ENCODE measurements at places on chromosomes 3 and 15.

GRCh38 chr15:100900136-100900794, 18.9 kb upstream of the LRRK1 start:
- DNase-seq: no peak

GRCh38 chr15:65027593-65027992, 1.8 kb downstream of the MTFMT start:
- no peak for DNase-seq

DNA sequence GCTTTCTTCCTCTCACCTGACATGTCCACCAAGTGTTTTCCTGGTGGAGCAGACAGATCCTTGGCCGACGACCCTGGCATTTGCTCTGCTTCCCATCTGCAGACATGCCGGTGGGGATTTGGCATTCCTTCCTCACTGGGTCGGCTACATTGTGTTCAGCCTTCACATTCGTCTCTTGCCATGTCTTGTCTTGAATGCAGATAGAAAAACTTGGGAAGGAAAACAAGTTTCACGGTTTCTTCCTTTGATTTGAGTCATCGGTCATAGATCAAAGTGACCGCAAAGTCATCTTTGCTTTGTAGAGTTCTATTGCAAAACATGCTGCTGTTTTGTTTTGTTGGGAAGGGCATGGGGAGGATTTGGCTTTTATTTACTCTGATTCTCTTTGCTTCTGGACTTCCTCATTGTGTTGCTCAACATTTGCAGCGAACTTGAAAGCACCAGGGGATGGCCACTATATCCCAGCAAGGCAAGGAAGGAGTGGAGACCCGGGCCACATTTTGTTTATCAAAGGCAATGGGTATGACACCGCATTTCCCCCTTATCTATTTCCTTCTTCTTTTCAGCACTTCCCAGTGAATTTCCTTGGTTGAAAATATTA, 321.3 kb downstream of the CACNA2D3 start:
- no peak for DNase-seq

DNA sequence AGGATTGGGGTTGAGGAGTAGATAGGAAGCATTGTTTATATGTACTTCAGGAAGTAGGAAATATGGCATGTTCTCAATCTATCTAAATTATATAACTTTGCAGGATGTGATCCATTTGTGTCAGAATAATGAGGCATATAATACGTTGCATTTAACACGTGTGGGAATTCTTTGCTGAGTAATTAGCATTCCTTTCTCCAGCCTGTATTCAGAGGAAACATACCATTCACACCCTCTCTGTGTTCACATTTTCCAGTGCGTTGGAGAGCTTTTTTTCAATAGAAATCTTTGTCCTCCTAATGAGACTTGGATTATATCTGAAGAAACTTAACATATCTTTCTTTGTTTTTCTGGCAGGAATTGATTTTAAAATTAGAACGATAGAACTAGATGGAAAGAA, 33.0 kb upstream of the APH1B start:
- no peak for DNase-seq

- DNase-seq: peak; percentile 15
Measured at GRCh38 chr3:54146506-54147239, 24.3 kb downstream of the CACNA2D3 start.

- peak; percentile 24 for DNase-seq
Measured at GRCh38 chr3:172449466-172450149, 1.4 kb upstream of the GHSR start.

DNA sequence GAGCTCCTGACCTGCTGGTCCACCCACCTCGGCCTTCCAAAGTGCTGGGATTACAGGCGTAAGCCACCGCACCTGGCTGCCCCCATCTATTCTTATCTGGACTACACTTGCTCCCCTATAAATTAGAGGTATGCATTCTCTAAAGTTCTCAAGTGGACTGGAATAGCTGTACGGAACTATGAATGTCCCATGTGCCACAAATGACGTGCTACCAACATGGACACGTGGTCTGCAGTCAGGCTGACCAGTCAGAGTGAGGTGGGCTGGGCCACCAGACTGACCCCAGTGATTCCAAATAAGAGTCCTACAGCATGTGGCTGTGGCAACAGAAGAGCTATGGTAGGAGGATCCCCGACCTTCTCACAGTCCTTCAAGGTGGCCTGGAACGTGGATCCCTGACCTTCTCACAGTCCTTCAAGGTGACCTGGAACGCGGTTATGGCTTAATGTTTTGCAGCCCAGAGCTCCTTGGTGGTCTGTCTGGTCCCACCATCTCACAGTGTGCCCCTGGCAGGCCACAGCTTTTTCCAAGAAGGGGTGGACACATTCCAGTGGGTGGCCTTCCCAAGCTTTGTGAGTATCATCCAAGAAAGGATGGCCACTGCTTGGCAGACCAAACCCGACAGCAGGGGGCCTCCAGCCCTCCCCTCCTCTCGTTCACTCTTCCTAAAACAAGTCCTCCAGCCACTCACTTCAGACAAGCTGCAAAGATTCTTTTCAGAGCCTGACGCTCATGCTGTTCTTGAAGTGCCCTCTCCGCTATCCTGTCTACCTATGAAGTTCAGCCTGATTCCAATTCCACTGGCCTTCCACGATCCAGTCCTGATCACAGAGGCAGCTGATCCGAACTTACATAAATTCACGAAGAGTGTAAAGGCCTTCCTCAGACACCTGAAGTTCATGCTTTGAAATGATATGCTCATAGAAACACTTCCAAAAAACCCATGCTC, 4.4 kb downstream of the ADAMTS17 start:
- DNase-seq: no peak

GRCh38 chr3:187551416-187551815, 118.8 kb downstream of the SST start:
- no peak for DNase-seq

DNA sequence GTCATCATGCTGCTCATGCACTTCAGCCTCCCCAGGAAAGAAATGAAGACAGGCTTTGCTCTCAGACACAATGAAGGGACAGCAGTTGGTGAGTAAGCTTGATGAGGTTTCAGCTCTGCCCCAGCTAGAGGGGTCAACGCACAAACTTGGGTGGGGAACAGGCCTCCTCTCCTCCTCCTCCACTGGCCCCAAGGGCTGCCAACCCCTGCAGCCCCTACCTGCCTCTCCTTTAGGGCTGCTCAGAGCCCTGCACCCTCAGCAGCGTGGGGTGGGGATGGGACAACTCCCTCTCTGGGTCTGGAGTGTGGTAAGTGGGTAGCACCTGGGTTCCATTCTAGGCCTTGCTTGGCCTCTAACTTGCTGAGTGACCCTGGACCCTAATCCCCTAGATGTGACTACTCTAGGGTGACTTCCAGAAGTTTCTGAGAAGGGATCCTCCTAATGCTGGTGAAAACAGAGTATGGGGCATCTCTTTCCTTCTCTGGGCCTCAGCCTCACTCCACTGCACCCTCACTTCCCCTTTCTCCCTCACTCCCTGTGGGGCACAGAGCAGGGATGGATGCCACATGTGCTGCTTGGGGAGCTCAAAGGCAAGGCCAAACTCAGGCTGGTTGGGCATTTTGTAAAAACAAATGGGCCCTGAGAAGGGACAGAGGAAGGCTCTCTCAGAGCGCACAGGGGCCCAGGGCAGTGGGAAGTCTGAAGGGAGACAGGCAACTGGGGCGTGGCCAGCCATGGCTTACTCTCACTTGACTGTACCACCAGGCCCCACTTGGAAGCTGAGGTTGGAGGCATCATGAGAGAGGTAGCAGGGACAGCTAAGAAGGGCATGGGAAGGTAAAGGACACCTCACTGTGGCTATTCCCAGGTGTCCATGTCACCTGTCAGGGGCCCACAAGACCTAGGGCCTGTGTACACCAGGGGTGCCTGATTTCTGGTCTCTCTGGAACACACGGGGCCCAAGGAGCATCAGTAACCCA, 64.0 kb downstream of the SYNM start:
- no peak for DNase-seq

DNA sequence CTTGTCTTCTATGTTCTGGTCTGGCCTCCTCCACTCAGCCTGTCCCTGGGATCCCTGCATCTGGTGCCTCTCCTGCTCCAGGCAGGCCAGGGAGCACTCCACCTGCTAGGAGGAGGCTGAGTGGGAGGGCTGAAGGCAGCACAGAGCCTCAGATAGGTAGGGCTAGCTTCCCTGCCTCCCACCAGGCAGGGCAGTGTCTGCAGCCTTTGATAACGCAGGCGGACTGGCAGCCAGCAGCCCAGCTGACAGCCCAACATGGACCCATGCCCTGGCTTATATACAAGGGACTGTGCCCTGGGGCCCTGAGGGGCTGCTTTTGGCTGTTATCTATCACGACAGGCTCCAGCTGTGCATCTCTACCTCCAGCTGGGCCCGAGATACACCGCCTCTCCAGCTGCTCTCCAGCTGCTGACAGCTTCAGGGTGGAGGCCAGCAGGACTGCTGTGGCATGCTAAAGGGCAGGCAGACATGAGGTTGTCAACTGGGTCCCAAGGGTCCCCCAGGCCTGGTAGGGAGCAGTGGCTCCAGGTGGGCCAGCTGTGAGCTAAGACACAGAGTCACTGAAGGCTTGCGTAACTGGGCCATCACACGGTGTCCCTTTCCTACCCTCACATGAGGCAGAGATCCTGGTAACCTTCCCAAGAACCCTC, 5.2 kb upstream of the CLK3 start:
- no peak for DNase-seq

DNA sequence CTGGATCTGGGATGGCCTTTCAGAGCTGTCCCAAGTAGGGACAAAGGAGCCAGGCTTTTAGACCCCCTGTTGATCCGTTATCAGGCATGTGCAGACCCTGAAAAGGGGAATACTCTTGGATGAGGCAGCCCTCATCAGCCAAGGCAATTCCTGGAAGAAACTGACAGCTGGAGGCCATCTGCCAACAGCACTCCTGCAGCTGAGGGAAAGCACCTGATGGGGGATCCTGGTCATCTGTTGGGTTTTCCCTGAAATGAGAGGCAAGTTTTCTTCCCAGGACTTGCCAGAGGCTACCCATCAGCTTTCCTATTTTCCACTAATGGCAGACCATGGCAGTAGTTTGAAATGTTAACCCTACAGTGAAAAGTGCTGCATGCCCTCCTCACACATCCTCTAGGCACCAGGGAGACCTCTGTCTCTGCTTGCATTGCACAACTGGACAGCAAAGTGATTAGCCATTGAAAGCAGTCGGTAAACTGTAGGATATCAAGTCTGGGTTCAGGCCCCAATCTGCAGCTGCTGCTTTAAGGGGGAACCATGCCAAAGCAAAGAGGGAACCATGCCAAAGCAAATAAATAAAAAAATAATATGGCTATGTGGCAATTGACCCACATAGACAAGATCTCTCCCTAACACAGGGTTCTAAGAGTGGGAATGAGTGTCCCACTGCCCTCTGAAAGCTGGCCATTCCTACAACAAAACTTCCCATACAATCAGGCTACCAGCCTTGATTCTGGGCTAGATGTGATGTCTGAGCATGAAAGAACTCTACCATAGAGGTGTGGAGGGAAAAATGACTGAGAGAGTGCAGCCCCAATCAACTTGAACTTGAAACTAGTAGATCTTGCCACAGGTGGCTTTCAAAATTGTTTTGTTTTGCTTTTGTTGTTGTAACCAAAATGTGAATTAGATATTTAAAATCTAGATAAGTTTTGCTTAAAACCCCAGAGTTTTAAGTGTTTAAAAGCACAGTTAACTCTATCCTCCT, 232.0 kb upstream of the STT3B start:
- DNase-seq: no peak

Measured in stimulated activated CD4-positive, alpha-beta T cell treated with anti-CD3 and anti-CD28 coated beads, Interleukin-2, amount 100 ng/mL, for 24 hours (primary cell).